CD4-positive, CD25-positive, alpha-beta regulatory T cell (primary cell): ENCODE measurements at places on chromosomes 7 and 10.

- no peak for DNase-seq
Observed at GRCh38 chr7:107694386-107694785, 33.8 kb downstream of the SLC26A4 start.

DNA sequence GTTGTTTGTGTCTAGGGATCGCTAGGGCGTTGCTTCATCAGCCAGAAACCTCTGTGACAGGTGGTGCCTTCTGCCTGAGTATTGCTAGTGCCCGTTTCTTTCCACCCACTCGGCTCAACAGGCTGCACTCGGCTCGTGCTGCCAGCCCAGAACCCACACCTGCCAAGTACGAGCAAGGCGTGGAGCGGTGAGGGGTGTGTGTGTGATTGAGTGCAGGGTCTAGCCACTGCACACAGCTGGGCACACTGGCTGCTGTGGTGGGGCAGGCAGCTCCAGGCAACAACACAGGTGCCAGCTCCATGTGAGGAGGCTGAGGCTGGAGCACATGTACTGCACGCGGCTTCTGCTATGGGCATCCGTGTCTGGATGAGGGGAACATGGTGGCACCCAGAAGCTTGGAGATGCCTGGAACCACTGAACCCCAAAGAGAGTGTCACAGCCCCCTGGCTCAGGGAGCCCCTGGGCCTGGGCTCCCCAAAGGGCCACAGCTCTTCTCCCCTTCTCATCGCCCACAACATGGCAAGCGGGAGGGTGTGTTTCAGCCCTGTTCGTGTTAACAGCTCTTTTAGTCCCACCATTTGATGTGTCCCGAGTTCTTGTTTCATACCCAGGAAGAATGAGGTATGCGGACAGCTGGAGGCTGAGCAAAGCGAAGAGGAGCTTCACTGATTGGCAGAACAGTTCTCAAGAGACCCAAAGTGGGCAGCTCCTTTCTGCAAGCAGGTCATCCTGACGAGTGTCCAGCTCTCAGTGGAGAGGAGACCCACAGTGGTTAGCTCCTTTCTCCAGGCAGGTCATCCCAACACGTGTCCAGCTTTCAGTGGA lies 78.1 kb downstream of the HDAC9 start:
- no peak for DNase-seq

GRCh38 chr7:52995676-52996075 lies 39.8 kb upstream of the POM121L12 start:
- no peak for DNase-seq

GRCh38 chr10:45152726-45153125 lies 152.0 kb downstream of the ZNF22 start:
- no peak for DNase-seq

- DNase-seq, result no peak
Observed at GRCh38 chr10:70918851-70919530, 30.6 kb upstream of the PCBD1 start.
